Effector CD4-positive, alpha-beta T cell (primary cell): ENCODE measurements at places on chromosomes 16 and 17.

DNA sequence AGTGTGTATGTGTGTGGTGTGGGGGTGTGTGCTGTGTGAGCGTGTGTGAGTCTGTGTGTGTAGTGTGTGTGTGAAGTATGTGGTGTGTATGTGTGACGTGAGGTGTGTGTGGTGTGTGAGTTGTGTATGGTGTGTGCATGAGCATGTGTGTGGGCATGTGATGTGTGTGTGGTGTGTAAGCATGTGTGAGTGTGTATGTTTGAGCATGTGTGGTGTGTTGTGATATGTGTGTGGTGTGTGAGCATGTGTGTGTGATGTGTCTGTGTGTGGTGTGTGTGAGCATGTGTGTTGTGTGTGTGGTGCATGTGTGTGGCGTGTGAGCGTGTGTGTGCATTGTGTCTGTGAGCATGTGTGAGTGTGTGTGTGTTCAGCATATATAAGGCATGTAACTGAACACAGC is 20.9 kb downstream of the MAPT start:
- no peak for DNase-seq

DNA sequence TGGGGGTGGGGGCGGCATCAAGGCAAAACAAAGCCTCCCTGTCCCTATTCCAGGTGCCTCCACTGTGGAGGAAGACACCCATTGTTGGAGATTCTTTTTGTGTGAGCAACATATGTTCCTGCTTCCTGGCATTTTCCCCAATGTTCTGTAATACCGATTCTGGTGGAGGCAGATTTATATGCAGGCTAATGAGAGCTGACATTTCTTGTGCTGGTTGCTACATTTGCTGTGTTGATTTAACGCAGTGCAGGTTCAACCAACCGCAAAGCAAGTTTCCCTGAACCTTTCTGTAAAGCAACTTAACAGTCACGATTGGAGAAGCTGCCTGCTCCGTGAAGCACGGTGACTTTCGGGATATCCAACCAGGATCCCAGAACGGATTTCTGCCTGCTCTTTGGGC is 260.5 kb downstream of the CBLN1 start:
- no peak for DNase-seq

- peak; percentile 45 for DNase-seq
Observed at GRCh38 chr17:78708510-78708973, 73.5 kb downstream of the CYTH1 start.

GRCh38 chr17:38421871-38422827 is 6.1 kb upstream of the ARHGAP23 start:
- no peak for DNase-seq

DNA sequence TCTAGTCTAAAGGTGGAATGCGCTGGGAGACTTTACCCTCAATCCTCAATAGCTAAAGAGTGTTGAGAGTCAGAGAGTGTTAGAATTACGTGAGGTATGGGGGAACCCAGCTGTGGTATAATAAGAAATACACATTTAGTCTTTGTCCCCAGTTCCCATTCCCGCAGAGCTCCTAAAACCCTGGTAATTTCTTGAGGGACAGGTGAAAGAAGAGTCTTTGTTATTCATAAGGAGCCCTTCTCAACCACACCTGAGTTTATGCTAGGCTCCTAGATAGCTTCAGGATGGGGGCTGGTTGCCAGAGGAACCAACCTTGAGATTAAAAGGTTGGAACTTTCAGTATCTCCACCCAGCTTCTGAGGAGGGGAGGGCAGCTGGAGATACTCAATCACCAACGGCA is 5.8 kb downstream of the ZNF18 start:
- DNase-seq: no peak

DNA sequence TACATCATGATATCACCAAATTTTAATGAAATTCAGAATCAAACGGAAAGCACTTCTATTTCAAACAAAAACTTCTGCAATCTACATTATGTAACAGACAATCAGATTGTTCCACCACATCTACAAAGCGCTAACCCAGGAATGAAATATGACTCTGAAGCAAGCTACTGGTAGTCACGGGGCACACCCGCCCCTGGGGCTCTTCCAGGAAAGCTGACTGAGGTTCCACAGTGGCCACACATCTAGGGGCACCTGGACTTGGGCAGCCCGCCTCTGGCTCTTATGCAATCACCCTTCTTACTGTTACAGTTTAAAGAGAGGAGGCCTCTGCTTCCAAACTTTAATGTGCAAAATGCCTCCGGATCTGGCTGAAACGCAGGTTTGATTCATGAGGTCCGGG is 27.5 kb downstream of the ZCCHC14 start:
- DNase-seq: no peak

DNA sequence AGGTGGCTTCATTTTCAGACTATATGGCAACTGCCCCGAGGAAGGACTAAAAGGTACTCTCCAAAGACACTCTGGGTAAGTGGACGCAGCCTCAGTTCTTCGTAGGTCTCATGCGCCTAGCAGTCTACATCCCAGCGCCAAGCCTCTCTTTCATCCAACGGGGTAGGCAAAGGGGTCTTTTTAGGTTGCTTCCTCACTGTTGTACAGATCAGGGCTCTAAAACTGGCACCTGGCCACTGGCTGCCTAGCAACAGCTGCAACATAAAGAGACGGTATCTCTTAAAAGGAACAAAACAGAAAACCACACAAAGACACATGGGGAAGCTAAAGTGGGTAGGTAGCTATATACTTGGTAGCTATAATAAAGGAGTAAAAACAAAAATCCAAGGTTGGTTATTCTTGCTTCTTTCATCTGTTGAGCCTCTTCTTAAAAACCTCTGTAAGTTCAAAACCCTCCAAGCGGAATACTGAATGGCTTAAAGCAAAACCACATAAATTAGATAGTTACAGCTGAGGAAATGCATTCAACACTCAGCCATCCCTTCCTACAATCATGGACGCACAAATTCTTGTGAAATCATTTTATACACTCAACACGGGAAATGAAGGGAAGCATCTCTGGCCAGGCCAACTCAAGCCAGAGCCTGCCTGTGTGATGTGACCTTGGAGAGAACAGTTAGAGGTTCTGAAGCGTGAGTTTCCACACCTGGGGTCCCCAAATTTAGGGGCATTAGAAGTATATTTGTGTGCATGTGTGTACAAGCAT is 22.7 kb downstream of the CYTH1 start:
- DNase-seq: peak; percentile 78

GRCh38 chr17:14808425-14808824 is 456.7 kb downstream of the PMP22 start:
- DNase-seq: no peak

DNA sequence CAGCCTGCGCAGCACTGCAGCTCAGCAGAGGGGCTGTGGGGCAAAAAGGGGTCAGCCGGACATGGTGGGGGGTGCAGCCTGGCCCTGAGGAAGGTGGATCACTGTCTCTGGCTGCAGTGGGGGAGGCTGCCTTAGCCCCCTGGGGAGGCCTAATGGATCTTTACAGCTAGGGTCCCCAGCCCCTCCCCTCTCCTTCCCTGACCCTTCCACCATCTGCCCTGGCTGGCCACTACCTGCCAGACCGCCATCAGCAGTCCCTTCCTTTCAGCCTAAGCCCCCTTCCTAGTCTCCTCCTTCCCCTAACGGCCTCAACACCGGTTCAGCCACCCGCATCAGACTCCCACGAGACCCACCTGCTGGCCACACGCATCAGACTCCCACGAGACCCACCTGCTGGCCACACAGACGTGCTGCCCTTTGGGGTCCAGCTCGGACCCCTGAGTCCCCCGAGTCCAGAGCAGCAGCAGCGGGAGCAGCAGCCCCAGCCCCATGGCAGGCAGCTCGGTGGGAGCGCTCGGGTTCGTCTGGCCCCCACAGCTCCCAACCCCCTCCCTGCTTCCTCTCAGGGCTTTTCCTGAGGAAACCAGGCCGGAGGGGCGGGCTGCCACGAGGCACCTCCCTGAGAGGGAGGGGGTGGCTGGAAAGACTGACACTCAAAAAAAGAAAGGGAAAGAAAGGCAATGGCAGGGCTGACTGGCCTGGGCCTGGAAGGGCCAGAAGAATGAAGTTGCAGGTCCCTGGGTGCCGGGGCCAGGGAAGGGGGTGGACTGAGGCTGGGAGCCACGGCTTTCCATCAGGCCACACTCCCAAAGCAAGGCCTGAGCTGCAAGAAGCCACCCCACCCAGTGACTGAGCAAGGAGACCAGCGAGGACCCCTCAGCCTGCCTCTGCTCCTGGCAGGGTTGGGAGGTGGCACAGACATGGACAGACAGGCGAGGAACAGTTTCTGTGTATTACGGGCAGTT is at the start of gene SCARF1:
SCARF1 (minus strand) TSS at position 526 of the 965 bp plus-strand sequence; CDS start at position 491, 35 bp downstream.
- no peak for DNase-seq

GRCh38 chr16:80046848-80047247 is 446.3 kb upstream of the MAF start:
- no peak for DNase-seq

DNA sequence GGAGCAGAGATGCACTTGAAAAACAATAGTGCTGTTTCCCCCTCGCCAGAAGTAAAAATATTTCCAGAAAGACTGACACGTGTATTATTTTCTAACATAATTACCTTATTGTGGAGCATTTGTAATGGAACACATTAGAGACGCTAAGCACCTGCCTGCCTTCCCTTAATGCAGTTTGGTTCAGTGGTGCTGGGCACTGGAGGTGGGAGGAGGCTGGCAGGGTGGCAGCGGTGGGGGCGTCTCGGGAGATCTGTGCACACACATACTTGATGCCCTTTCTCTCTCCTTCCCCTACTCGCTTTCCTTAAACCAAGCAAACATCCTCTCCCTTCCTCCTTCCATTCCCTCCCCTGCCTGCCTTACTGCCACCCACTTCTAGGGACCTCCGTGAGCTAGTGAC is 156.6 kb upstream of the SDK2 start:
- DNase-seq: no peak

- no peak for DNase-seq
Observed at GRCh38 chr16:1155353-1156054, 2.6 kb downstream of the CACNA1H start.

DNA sequence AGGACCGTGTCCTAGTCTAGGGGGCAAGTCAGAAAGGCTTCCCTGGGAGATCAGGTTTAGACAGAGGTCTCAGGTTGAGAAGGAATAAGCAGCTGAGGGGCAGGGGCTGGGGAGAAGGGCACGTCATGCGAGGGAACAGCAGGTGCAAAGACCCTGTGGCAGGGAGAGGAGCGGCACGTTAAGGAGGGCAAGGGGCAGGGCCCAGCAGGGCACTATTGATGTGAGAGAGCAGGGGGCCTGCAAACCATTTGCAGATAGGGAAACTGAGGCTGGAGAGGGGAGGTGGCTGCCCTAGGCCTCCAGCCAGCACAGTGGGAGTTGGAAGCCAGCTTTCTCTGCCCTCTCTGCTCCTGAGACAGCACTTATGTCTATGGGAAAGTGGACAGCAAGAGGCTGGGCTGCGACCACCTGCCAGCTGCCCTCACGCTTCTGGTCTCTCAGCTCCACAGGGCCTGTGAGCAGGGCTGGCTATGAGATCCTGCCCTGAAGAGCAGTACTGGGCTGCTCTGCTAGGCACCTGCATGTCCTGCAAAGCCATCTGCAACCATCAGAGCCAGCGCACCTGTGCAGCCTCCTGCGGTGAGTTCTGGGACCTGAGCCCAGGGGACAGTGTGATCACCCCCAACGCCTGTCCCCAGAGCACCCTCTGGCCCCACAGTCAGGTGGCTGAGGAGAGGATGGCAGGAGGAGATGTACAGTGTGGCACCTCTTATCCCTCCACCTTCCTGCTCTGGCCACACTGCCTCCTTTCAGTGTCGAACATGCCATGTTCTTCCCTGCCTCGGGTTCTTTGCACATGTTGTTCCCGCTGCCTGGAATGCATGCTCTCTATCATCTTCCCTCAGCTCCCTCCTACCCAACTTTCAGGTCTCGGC is 61.5 kb downstream of the USP22 start:
- DNase-seq: no peak

- peak; percentile 86 for DNase-seq
Observed at GRCh38 chr17:80892019-80892855, 99.4 kb upstream of the CHMP6 start.

- DNase-seq: no peak
Observed at GRCh38 chr17:47697906-47698711, 4.1 kb downstream of the TBKBP1 start.

DNA sequence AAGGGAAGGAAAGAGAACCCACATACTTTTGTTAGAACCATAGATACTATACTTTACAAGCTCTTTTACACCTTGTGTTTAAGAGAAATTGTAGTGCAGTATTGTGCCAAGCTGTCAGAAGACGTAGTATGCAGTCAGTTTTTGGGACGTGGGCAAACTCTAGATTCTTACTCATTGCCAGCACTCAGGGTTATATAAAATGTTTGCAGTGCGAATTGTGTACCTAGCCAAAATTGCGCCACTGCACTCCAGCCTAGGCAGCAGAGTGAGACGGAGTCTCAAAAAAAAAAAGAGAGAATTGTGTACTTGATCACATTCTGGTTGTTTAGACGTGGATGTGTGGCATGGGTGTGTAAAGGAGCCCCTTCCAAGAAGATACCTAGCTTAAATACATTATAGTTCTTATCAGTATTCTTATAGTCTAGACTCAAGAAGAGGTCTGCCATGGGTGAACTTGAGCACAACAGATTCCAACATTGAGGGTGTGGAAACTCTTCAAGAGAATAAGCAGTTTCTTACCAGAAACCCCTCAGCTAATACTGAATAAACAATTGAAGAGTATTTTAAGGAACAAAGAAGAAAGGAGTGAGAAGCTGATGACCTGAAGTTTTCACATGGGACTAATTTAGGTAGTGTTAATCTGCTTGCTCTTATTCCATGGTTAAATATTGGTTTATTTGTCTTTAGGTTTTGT is 27.4 kb upstream of the MRC2 start:
- DNase-seq: no peak

DNA sequence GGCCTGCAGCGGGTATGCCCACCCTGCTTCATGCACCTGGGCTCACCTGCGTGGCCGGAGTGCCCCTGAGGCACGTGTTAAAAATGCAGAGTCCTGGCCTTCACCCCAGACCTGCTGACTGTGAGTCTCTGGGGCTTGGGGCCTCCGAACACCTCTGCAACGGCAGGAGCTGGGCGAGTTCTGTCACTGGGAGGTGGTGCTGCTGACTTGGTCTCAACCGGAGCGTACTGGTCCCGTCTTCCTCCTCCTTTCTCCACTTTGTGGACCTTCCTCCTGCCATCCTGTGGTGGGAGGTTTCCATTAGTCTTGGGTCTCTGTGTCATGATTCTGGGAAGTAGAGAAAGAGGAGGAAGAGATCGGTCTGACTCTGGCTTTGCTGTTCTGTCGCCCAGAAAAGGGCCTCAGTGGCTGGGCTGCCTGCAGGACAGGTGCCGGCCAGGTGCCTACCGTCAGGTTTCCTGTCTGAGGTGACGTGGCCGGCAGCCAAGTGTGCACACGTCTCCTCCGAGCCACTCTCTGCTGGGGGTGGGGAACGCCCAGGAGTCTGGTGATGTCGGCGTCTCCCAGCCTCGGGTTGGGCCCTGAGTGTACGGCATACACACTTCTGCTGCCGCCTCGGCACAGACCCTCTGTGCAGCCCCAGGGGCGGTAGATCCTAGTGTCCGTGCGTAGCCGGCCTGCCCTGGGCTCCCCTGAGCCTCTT is 6.9 kb downstream of the TSC2 start:
- DNase-seq: no peak

DNA sequence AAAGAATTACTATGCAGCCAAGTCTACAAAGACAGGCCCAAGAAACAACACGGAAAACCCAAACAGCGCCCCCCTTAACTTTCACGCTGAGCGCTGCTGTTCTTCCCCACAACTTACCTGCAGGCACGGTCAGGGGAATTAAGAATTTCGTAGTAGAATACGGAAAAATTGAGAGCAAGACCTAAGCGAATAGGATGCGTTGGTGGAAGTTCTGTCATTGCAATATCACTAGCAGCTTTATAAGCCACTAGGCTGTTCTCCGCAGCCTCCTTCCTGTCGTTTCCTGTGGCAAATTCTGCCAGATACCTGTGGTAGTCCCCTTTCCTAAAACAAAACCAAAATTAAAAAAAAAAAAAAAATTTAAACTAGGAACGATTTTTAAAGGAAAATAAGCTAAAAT is 39.0 kb downstream of the YWHAE start:
- DNase-seq: no peak
